Right renal cortex interstitium (tissue), 3 donors: ENCODE measurements at places on chromosomes 1 and 21. TPM values are rescaled to one million over a fixed set of nuclear protein-coding genes. Genes with fewer than 3 reads are reported as not detected.

TCHH gene
- polyA plus RNA-seq: 0.06 TPM

SPSB1 gene
- 10.8 TPM for polyA plus RNA-seq

- no peak for DNase-seq
These were observed 779 bp downstream of the BEND5 start for GRCh38 chr1:48775831-48776392.

DNA sequence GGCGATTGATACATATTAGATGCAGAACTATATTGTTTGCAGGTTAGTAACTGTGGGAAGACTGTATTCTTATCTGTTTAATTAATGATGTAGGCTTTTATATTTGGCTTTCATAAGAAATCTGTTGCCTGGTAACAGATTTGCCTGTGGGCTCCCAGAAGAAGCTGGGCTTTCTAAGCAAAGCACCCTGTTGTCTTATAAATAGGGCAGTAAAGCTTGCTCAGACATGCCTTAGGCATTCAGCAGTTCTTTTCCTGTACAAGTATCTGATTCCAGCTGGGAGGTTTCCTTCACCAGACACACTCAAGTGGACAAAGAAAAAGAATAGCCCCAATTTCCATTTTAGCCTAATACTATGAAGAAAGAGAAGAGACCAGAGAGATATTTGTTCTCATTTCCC is 524.0 kb downstream of the LRRIQ3 start:
- DNase-seq: no peak

- no peak for DNase-seq
These were observed 25.0 kb downstream of the PLXNA2 start for GRCh38 chr1:208219098-208219658.

DNA sequence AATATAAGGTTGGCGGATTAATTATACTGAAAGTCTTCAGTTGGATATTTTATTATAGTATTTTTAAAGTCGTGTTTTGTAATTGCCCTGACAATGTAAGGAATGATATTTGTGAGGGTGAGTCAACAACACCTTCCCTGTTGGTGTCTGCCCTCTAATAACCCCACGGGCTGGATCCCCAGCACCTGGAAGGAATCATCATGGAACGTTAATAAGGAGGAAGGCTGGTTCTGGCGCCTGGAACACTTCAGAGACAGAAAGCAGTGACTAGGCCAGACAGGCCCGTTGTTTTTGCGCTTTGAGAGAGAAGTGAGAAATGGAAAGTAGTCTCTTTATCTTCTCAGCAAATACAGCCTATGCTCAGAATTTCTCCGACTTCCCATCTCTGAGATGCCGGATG is 31.6 kb downstream of the TEX35 start:
- no peak for DNase-seq

GRCh38 chr1:156505679-156506298 is 5.2 kb upstream of the MEF2D start:
- DNase-seq: no peak

GRCh38 chr1:239805042-239805441 is 286.6 kb upstream of the FMN2 start:
- DNase-seq: no peak

DNA sequence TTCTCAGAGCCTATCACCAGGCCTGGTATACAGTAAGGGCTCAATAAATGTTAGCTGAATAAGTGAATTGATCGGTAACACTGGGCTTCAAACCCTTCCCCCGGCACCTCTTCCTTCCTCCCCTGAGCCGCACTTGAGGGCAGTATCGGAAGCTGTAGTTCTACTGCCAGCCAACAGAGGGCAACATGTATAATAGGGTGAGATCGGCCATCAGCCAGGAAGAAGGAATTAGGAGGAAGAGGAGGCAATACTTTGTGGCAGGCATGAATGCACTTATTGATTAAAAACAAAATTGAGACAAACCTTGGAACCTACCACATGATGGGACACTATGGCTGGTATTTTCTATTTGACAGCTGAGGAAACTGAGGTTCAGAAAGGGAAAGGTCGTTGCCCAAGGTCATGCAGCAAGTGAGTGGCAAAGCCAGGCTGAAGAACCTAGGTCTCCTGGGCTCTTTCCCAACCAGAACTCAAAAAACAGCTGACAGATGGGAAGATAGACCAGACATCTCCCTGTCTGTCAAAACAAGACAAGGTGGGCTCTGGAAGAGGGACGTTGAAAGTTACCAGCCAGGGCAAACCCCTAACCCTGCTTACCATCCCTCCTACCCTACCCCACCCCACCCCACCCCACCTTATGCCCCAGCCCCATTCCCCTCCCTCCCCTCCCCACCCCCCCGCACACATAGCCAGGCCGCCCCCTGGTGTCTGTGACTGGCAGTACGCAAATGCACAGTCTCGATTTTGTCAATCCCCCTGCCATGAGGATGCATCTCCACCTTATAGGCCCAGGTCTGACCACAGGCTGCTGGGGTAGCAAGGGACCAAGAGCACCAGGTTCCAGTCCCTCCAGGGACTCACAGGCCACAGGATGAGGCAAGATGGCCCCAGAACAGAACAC is 107.3 kb upstream of the RUNX3 start:
- no peak for DNase-seq

DNA sequence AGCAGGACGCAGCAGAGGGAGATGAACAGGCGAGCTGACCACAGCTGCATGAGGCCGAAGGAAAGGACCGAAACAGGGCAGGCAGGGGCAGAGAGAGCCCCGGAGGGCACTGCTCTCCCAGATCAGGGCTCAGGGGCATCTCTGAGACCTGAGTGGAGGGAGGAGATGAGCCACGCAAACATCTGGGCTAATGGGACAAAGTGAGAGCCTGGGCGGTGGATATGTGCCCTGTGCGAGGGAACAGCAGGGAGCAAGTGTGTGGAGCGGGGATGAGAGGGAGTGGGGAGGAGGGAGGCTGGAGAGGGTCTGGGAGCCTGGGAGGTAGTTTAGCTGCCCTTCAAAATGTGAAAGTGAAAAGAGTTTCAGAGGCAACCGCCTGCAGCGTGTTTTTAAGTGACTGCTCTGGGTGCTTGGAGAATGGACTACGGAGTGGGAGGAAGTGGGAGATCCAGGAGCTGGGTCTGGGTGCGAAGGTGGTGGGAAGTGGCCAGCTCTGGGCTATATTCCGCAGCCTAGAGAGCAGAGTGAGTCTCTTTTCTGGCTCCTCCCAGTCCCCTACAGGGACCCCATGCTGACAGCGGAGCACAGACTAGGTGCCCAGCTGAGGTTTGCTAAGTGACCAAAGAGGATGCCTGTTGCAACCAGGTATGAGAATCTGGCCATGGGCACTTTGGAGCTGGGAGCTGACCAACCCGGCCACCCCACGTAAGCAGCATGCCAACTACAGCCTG is 114.6 kb upstream of the IFFO2 start:
- no peak for DNase-seq
